ENCODE measurements at places on chromosomes 1 and 21.

DNA sequence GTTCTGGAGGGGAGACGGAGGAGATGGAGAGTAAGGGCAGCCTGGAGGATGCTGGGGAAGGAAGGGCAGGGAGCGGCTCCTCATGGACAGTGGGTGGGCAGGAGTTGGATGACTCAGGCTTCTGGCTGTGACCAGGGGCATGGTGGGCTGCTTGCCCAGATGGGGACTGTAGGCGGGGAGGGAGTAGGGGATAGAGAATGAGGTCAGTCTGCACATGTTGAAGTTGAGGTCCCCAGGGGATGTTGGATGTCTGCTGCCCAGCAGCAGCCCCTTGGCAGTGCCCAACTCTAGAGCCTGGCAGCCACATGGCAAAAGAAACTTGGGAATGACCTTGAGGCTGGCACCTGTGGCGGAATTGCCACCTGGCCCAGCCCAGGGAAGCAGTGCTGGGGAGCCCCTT is 6.4 kb downstream of the SELENON start:
- DNase-seq, result peak; percentile 76

DNA sequence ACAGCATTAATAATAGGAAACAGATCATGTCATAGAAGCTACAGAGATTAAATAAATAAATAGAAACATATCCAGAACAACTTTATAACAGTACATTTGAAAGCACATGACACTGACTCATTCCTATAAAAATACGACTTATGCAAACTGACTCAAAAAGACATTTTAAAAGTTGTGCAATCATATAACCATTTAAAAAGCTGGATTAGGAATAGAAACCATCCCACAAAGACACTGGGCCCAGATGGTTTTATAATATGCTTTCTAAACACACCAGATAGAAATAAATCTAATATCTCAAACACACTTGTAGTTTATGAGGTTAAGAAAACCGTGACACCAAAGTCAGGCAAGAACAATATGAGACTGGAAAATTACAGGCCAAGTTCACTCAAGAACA is 47.6 kb downstream of the MATN1 start:
- peak; percentile 63 for DNase-seq

GRCh38 chr1:59061876-59062275 is 235.0 kb upstream of the FGGY start:
- peak; percentile 98 for DNase-seq

- no peak for DNase-seq
These were observed 129.6 kb upstream of the HOOK1 start for GRCh38 chr1:59685101-59685500.

- no peak for DNase-seq
These were observed 8.9 kb upstream of the RBM34 start for GRCh38 chr1:235169986-235170385.

- peak; percentile 64 for DNase-seq
These were observed 15.5 kb upstream of the MAP3K7CL start for GRCh38 chr21:29114765-29115500.

DNA sequence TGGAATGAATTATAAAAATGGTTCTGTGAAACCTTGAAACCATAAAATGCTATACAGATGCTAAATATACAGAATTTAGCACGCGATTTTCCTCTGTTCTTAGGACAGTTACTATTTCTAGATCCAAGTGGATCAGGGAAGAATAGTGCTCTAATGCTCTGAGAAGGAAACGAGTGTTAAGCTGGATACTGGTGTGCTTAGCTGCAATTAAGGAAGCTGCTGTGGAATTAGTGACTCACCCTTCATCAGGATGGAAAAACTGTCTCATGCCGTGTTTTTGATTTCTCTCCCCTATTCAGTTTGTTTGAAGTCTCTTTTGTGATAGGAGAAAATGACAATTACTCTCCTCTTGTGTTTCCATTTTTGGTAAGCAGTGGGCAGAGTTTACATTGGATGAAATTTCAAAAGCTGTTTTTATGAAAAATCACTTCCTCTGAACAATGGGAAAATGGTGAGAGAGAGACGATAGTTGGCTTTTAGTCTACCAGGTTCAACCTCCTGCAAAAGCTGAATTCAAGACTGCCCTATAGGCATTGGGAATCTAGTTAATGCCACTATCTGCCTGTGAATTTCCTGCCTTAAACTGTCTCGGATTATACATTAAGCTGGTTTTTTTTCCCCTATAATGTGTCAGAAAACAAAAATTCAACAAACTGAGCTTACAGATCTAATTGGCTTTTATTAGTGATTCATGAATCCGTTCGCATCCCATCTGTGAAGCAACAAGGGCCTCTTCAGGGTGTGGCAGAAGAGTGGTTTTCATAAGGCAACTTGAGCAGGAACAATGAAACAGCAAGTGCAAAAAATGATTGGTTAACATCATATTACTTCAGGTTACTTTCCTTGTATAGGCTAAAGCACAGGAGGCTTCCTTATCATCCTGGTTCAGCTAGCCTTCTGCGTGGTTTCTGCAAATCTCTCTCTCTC is 179.8 kb downstream of the ST6GALNAC3 start:
- DNase-seq, result peak; percentile 11

- no peak for DNase-seq
These were observed 143.6 kb downstream of the VAV3 start for GRCh38 chr1:107821340-107821739.

- no peak for DNase-seq
These were observed 49.8 kb downstream of the POU2F1 start for GRCh38 chr1:167270349-167271092.

- no peak for DNase-seq
These were observed 133.9 kb upstream of the NFIA start for GRCh38 chr1:60948486-60948885.

- DNase-seq, result no peak
These were observed 20.0 kb downstream of the NOL9 start for GRCh38 chr1:6534248-6534822.

DNA sequence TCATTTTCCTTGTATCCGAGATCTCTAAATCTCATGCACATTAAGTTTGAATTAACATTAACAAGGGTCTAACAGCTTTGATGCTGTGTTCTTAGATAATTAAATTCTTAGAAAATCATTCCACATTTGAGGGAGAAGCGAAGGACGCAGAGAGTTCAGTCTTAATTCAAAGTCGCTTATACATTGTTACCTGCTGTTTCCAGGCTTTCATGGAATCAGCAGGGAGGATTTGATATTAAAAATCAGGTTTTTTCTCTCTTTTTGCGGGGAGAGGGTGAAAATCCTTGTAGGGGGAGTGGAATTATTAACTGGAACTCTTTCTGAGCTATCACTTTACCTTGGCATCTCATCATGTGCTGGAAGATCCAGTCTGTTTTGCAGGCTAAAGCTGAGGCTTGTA is 27.7 kb upstream of the DAB1 start:
- no peak for DNase-seq

- DNase-seq, result no peak
These were observed 532 bp upstream of the MANEAL start for GRCh38 chr1:37792943-37793686.

DNA sequence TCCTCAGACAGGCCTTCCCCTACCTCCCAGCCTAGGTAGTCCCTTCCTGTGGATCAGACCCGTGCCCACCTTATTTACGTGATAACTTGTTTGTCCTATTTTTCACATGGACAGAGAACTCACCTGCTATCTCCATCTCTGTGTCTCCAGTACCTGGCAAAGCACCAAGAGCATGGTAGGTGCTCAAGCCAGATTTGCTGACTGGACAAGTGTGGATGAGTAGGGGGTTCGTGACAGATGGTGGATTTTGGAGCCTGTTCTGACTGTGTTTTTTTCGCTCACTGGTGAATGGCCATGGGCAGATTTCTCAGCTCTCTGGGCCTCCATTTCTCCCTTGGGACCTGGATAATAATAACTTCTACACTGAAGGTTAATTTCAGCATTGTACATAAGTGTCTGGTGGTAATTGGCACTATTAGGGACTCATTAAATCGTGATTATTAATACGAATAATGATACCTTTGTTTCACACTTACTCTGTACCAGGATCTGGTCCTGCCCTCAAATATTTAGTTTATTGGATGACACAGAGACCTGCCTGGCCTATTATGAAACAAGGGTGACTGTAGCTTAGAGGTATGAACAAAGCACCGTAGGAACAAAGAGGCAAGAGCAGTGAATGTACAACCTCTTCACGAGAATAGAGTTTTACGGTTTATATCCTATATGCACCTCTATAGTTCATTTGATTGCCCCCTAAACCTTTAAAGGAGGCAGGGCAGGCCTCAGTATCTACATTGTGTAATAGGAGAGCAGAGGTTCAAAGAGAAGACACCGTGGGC is 24.5 kb upstream of the SLC26A9 start:
- DNase-seq, result no peak

DNA sequence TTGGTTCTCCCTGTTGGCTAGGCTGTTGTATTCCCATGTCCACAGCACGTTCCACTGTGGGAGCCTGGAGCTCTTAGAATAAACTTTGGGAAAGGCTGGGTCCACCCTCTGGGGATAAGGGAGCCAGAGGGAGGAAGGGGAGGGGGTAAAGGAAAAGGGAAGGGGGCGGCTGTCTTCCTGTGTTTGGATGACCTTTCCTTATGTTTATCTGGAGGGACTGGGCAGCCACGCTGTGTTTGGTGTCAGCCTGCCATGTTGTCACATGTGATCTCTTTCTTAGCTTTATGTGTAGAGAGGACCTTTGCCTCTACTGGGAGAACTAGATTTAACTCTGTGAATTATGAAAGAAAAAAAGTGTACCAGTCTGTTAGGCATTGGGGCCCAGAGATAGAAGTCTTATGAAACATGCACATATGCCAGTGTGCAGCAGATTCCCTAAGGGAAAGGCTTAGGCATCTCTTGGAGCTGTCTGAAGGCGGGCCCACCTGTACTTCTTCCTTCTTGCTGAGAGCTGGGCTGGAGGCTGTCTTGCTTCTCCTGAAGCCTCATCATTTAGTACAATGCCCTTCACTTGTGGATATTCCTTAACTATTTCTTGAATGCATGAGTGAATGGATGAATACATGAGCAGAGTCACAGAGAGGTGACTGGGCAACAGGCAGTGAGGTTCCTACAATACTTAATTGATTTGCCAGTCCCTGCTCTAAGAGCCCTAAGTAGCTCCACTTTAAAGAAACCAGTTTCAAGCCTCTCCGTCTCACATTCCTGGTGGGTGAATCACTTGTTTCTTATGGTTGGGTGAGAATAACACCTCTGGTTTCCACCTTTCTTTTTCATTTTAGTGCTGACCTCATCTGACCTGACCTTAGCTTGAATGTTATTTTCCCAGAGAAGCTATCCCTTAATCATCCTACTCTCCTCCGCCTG is 62.5 kb upstream of the ARHGAP29 start:
- DNase-seq, result peak; percentile 86

DNA sequence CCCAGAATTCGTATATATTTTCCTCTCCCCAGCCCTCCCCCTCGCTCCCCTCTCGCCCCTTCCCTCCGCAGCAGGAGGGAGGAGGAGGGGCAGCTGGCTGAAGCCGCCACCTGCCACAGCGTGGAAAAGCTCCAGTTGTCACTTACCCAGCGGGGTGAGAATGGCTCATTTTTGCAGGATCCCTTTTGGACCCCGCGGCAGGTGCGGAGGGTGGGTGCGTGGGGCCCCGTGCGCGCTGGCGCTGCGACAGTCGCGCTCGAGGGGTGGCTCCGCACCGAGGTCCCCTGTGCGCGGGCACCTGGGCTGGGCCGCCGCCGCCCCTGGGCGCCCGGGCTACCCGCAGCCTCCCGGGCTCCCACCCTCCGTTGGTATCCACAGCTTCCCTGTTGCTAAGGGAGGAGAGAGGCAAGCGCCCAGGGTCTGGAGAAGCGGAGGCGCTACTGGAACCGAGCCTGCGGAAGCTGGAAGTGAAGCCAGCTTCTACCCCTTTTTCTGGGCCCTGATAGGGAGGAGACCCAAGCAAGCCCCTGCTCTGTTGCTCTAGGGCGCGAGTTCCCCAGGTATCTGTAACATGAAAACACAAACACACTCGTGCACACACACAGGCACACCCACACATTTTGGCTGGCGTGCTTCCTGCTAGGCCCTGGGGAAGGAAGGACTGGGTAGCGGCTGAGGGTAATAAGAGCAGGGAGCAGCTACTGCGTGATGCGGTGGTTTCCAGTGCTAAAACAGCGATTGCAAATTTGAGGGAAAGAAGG is at the start of gene ERICH3:
TSS of gene ERICH3 (minus strand) at position 442 of the 761 bp plus-strand sequence. CDS start at position 169, 273 bp downstream.
- DNase-seq, result peak; percentile 5

- peak; percentile 80 for DNase-seq
These were observed 13.1 kb upstream of the SLC30A1 start for GRCh38 chr1:211591980-211592493.

DNA sequence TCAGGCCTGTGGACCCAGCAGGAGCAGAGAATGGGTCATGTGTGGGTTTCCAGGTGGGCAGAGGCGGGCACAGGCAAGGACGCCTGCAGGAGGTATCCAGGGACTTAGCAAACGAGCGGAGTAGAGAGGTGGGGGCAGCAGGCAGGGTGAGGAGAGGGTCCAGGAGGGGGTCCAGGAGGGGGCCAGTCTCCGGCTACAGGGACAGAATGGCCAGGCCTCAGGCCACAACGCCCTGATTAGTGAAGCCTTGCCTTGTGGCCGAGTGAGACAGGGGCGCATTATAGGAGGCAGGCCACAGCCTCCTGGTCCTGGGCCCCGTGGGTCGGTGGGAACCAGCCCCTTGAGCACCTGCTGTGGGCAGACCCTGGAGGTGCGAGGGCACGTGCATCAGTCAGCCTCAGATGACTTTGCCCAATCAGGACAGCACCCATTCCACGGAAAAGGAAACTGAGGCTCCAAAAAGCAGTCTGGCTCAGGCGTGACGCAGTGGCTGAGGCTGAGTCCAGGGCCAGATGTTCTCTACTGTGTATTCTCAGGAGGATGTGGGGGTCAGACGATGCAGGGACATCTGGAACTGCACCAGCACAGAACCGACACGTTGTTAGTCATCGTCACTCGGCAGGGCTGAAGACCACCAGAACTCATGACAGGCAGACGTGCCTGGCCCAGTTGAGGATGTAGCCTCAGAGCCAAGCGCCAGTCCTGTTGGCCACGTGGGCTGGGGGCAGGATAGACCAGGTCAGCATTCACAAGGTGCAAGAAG is 113.7 kb downstream of the CRYAA start:
- DNase-seq, result no peak

GRCh38 chr1:201288765-201289164 is 5.5 kb downstream of the PKP1 start:
- DNase-seq, result no peak

DNA sequence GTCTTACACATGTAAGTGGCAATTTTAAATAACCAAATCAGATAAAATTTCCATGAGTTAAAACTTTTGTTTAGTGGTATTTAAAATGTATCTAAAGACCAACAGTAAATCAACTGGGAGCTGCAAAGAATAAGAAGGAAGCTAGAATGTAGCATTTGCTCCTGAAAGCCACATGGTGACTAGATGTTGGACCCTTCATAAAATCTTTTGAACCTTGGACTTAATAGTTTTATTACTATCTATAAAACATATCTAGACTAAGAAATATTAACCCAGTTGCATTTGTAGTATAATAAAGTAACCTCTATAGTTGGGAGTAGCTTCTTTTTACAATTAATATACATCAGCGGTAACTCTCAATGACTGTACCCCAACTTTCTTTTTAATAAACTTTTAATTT is 72.1 kb downstream of the UBE4B start:
- DNase-seq, result no peak

- no peak for DNase-seq
These were observed 15.7 kb downstream of the TFF3 start for GRCh38 chr21:42299324-42300044.

- DNase-seq, result no peak
These were observed 101.9 kb downstream of the KCNJ15 start for GRCh38 chr21:38358666-38359065.

GRCh38 chr21:35911412-35912191 is 148.7 kb downstream of the SETD4 start:
- DNase-seq, result no peak
